ENCODE measurements at places on chromosomes 7 and 10.

DNA sequence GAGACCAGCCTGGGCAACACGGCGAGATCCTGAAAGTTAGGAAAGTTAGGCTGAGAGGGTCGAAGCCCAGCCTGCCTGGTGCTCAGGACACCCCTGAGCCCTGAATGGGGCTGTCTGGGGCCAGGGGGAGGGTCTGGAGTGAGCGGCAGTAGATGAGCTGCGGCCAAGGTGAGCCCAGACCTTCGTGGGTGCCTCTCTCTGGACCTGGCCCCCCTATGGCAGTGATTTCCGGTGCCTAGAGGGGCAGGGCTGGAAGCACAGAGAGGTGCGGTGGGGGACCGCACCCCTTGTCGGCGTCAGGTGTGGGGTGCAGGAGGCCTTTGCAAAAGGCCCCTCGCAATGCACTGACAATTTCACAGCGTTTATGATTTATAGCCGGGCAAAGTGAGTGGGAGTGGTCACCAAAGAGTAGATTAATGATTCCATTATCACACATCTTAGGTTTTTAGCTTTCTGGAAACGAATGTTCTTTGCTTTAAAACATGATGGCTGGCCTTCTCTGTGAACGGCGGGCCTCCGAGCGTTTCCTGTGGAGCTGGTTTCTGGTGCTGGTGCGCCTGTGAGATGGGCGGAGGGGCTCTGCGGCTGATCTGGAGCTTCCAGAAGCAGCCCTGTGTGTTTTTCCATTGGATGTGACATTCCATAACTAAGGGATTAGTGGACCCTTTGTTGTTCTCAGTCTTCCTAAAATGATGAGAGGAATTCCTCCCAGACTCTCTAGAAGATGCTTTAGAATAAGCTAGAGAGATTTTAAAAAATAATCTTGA is 171.0 kb upstream of the ZNF32 start:
- no peak for DNase-seq

DNA sequence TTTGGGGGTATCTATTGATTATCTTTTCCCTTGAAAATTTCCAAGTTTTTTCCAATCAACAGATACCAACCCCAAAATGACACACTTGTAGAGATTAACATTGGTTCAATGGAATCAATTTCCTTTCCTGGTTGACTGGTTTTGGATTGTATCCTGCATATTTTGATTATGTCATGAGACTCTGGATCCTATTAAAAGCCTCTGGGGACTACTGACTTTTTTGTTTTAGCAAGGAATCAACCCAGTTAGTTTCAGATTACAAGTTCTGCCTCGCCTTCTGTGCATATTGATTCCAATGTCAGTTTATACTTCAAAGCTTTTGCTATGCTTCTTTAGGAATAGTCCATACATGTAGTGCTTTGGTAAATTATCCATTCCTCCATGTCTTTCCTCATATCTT is 29.2 kb downstream of the COPG2 start:
- DNase-seq: no peak

GRCh38 chr7:142263598-142264380 is 5.9 kb upstream of the PRSS58 start:
- no peak for DNase-seq

GRCh38 chr10:101960879-101961395 is 95.0 kb downstream of the ARMH3 start:
- no peak for DNase-seq

DNA sequence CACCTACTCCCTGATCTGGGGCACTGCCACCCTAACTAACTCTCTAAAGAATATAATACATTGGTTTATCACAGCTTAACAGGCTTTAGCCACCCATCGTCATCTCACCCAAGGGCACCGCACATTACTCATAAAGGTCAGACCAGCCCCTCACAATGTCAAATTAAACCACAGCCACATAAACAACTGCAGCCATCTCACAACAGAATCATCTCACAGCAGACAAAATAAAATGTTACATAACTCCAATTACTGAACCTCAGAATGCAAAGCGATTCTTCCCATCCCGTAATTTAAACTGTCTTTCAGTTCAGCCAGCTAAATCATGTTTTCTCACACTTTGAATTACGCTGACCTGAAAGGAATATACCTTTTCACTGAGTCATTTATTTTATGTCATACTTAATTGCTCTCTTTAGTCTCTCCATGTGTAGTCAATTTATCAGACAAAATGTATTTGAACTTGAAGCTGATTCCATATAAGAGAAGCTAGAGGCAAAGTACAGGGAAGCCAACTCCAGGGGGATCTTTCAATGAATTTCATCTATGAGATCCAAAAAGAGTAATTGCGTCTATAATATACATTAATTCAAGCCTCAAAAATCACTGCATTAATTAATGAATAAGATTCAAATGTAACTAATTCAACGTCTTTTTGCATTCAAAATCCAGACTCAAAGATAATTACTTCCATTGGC is 96.9 kb upstream of the NEBL start:
- no peak for DNase-seq

GRCh38 chr10:88500656-88501055 is 82.5 kb downstream of the RNLS start:
- no peak for DNase-seq

GRCh38 chr7:1883031-1883761 is 213.1 kb downstream of the ELFN1 start:
- no peak for DNase-seq

DNA sequence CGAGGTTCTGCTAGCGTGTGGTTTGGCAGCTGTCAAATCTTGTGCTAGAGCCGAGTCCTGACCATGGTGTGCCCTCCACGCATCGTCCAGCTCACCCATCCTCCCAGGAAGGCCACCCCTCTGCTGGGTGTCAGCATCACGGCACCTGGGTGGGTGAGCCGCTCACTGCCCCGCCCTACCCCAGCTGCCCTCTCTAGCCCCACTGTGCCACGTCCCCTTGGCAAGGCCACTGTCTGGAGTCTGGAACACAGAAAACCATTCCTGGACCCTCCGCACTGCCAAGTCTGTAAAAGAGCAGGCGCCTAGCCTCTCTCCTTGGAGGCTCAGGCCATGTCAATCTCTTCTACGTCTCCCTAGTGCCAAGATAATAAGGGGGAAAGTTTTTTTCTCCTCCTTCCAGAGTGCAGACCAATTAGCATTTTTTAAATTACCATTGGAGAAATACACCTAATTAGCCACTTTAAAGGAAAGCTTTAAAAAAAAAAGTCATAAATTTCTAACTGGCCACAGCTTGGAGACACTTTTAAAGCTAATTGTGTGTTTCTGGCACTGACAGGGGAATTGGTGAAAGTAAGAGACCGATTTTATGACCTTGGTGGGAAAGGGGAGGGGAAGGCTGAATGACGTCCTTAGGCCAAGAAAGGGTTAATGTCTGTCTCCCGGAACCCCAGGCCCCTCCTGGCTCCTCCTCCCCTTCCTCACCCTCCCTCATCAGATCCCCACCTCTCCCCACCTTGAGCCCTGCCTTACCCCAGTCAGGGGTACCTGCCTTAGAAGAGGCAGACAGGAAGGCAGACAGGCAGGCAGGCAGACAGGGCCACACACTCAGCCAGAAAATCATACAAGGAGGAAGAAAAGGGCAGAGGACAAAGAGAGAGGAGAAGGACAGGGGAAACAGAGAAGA is 151.2 kb downstream of the PLXNA4 start:
- no peak for DNase-seq

GRCh38 chr10:21269289-21269688 is 256.2 kb downstream of the SKIDA1 start:
- no peak for DNase-seq

DNA sequence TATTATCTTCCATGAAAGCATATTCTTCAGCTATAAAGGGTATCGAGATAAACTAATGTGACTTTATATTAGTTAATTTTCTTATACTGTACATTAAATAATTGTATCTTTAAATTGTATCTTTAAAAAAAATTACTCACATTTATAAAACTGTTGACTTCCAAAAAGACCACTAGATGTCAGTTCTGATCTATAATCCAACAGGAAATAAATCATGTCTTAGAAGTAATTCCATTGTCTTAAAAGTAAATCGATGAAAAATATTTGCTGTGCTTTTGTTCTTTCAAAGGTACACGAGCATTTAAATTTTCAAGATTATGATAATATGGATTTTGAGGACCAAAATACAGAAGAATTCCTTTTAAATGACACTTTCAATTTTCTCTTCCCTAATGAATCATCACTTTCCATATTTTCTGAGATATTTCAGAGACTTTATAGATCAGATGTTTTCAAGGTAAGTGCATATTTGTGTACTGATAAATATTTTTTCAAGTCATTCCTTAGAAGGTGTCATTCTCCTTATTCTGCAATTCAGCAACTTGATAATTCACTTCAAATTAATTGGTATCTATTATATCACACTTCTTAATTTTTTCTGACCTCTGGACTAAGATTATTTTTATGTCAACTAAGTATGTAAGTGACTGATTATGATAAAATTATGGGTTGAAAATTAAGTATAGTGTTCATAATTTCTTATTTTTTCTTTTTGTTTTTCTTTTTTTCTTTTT is 138.5 kb downstream of the CPED1 start:
- DNase-seq: no peak

GRCh38 chr7:138359870-138360559 is 100.0 kb upstream of the TRIM24 start:
- DNase-seq: no peak

- no peak for DNase-seq
Measured at GRCh38 chr10:88949912-88950837, 2.4 kb downstream of the ACTA2 start.

GRCh38 chr7:151157645-151158329 is 9.7 kb downstream of the GBX1 start:
- no peak for DNase-seq

- DNase-seq: no peak
Measured at GRCh38 chr10:792792-793100, 103.3 kb upstream of the DIP2C start.

- no peak for DNase-seq
Measured at GRCh38 chr10:16945593-16945992, 128.4 kb upstream of the RSU1 start.

DNA sequence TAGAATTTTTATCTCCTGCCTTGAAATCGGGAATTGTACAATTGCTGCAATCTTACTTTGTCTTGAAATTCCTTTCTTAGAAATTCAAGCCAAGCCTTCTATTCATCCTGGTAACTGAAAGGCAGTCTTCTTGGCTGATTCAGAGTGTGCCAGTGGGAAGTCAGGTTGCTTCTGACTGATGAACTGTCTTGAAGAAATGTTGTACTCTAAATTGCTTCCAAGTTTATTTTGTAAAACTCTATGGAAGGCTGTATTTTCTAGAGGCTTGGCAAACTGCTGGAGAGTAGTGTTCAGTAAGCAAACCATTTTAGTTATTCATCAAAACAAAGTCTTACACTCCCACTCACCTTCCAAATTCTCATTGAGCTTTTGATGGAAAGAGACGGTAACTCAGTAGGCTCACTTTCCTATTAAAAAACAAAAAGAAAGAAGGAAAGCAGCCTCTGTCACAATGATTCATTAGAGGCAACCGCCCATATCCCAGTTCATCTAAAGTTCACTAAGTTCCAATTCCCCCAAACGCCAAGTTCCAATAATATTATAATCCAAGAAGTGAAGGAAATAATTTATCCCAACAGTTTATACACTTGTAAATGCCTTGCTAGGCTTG is 187.9 kb upstream of the MALRD1 start:
- DNase-seq: no peak

DNA sequence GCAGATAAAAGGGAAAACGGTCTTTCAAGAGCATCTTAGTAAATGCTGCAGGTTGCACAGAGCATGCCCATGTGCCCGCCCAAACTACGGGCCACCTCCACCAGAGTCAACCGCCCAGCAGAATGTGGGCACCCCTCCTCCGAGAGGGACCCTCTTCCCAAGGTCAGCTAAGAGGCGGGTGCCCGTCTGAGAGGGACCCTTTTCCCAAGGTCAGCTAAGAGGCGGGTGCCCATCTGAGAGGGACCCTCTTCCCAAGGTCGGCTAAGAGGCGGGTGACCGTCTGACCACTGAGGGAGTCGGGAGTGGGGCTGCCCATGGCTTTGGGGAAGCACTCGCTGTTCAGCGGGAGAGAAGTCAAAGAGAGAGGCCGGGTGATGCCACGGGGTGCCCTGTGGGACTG is 113.1 kb downstream of the PTPRN2 start:
- DNase-seq: no peak

DNA sequence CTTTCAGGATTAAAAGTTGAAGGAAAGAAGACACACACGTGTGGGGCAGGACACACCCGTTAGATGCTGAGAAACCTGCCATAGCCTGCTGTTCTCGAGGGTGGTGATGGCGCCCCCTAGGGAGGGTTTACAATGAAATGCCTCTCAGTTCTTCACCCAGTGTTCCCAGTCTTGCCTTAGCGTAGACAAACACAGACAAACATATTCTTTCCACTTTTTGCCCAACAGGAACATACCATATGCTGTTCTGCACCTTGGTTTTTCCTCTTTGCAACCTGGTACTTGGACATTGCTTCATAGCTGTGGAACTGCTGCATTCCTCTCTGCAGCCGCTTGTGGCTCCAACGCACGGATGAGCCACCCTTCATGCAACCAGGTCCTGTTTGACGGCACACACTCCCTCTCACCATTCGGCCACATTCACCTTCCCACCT is 23.3 kb upstream of the HSPA12A start:
- DNase-seq: no peak

GRCh38 chr10:51314481-51314880 is 240.2 kb downstream of the PRKG1 start:
- no peak for DNase-seq

- DNase-seq: no peak
Measured at GRCh38 chr7:134885967-134886352, 100.3 kb upstream of the AGBL3 start.

GRCh38 chr7:4745971-4746919 is 29.2 kb upstream of the AP5Z1 start:
- no peak for DNase-seq

DNA sequence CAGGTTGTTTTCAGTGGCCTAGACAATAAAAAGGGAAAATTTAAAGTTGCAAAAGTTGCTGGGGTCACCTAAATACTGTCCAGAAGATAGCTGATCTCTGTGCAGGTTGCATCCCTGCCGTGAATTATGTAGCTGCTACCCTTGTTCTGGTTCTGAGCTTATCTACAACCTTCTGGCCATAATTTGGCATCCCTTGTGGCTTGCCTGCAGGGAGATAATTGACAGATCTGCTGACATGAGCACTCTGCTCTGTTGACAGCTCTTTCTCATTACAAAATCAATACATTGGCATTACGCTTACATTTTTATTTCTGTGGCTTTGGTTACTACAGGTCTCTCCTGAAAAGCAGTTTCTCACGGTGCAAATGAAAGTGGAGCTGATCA is 29.3 kb upstream of the HECTD2 start:
- no peak for DNase-seq

GRCh38 chr7:36400606-36401005 is 10.9 kb downstream of the ANLN start:
- no peak for DNase-seq

GRCh38 chr7:45691155-45691656 is 117.0 kb downstream of the ADCY1 start:
- DNase-seq: no peak

Measured in T-helper 1 cell (primary cell).